NCI-H1105 (cell line): ENCODE measurements at places on chromosomes 16 and 17.

DNA sequence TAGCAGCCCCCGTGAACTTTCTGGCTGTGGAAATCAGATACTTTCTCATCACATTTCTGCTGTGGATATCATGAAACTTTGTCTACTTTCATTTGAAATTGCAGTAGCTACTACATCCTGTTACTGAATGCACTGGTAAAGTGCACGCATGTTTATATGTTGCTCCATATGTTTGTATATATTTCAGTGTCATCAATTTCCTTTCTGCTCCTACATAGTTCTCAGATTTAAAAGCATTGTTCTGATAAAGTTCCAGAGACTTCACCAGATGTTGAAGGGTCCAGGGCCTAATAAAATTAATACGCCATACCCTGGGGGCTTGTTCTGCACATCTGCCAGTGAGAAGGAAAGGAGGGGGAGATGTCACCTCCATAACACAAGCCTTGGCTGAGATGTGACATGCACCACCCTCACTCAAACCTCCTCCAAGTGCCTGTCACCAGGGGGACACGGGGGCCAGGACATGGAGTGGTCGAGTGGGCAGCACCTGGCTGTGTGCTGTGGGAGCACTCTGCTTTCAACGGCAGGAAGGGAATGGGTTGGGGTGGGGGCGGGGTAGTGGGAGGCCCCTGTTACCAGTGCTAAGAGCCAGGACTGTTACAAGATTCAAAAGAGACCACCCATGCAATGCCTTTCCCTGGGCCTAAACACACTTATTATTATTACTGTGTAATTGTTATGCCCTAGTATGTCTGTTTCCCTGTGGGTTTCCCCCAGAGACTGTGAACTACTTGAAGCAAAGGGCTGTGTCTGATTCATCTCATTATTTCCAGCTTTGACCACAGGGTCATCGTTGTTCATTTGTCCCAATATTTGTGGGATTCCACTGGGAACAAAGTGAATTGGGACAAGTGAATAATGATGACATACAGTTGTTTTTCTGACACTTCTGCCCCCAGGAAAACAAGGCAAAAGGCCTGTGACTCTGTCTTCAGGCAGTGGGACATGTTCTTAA is 193.4 kb downstream of the FOXL1 start:
- DNase-seq = no peak

DNA sequence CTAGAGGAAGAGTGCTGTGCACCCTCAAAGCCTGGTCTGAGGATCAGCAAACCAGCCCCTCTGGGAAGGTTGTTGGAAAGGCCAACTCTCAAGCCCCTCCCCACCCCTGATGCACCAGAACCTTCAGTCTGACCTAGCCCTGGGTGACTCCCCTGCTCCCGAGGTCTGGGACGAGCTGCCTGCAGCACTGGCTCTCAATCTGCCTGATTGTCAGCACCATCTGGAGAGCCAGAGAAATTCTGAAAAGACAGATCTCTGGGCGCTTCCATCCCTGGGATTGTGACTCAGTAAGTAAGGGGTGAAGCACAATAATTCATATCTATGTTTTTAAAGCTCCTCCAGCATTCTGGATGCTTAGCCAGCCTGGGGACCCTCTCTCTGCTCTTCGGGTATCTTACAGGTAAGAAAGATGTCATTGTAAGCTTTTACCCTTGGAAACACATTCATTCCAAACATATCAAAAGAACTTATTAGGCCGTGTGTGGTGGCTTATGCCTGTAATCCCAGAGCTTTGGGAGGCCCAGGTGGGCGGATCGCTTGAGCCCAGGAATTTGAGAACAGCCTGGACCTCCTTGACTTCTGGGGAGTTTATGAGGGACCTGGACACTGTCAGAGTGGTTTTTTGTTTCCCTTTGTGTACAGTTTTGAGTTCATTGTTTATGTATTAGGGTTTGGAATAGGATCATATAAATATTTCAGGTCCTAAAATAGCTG is 147.5 kb downstream of the KCNJ12 start:
- DNase-seq = no peak

DNA sequence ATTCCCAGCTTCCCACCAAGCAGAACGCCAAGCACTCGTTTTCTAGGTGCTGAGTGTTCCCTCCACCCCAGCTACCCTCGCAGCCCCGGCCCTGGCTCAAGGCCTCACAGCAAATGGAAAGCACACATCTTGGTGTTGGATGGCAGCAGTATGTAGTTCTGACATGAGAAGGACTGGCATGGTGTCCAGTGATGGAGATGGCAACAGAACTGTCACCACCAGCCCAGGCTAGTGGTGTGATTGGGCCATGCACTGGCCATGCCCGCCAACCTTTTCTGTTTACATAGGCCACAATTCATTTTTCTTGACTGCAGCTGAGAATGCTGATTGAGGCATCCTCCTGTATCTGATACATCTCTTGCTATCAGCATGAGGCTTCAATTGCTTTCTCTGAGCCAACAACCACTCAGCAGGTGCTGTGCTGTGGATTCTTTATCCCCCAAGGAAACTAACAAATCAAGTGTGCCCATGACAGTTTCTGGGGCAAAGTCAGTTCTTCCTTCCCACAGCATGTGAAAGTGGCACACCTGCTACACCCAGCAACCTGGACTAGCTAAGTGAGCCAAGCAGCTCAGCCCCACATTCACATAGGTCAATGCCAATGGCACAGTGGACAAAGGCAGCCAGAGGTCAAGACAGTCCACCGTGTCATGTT is 3.8 kb downstream of the SLC12A4 start:
- no peak for DNase-seq

GRCh38 chr16:84843149-84844048 is 23.6 kb downstream of the CRISPLD2 start:
- DNase-seq = no peak

DNA sequence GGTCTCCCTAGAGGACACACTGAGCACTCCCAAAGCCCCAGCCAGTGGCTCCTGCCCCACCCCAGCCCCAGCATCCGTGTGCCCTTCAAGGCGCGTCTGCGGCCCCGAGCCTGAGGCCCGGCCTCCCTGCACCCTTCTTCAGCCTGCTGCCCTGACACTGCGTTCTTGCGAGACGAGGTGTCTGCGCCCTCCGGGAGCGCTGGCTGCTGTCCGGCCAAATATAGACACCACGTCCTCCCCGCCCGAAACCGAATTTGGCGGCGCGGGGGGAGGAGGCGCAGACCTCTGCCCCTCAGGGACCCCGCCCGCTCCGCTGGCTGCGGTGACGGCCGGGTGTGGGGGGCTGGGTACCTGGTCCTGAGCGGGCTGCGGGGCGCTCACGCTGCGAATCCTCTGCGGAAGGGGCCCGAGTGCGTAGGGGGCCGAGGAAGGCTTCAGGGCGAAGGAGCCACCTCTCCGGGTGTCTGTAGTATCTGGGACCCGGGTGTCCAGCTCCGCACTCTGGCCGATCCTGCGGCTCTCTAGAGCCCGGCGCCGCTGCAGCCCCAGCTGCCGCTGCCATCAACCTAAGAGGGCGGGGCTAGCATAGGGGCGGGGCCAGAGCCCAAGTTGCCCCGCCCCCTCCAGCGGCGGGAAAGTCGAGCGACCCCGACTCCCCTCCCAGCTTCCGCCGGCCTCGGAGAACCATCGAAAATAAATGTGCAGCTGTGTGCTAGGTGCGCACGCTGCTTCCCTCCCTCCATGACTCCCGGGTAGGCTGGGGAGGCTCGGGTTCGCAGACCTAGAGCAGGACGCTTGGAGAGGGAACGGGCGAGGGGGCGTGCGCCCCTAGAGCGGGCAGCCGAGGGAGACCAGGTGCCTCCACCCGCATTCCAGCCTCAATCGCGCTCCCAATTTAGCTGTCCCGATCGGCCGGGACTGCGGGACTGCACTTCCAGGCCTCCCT is at the start of gene CORO6:
CORO6 (minus strand) TSS at position 576 of the 946 bp plus-strand sequence. CDS start 1,491 bp downstream, outside the sequence.
- DNase-seq = peak; percentile 21

DNA sequence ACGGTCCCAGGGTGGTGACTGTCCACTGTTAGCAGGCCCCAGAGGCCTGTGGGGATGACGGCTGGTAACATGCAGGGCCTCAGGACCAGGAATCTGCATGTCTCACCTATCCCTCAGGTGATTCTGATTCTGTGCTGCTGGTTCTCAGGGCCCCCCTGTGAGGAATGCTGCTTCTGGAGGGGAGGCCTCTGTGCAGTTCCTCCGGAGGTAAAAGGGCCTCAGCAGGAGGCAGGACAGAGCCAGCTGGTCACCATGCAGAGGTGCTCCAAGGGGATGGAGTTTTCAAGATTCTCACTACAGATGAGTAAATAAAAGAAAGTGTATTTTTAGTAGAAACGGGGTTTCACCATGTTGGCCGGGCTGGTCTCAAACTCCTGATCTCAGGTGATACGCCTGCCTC is 33.8 kb downstream of the CLEC16A start:
- no peak for DNase-seq

DNA sequence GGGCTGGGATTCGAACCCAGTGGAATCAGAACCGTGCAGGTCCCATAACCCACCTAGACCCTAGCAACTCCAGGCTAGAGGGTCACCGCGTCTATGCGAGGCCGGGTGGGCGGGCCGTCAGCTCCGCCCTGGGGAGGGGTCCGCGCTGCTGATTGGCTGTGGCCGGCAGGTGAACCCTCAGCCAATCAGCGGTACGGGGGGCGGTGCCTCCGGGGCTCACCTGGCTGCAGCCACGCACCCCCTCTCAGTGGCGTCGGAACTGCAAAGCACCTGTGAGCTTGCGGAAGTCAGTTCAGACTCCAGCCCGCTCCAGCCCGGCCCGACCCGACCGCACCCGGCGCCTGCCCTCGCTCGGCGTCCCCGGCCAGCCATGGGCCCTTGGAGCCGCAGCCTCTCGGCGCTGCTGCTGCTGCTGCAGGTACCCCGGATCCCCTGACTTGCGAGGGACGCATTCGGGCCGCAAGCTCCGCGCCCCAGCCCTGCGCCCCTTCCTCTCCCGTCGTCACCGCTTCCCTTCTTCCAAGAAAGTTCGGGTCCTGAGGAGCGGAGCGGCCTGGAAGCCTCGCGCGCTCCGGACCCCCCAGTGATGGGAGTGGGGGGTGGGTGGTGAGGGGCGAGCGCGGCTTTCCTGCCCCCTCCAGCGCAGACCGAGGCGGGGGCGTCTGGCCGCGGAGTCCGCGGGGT is at the start of gene CDH1:
CDH1 (plus strand) TSS at position 247 of the 684 bp plus-strand sequence; CDS start at position 371, 124 bp downstream.
- DNase-seq = peak; percentile 85

- no peak for DNase-seq
Measured at GRCh38 chr16:72827866-72828265, 220.1 kb downstream of the ZFHX3 start.

GRCh38 chr16:78902321-78902720 is 698.2 kb downstream of the MAF start:
- no peak for DNase-seq

DNA sequence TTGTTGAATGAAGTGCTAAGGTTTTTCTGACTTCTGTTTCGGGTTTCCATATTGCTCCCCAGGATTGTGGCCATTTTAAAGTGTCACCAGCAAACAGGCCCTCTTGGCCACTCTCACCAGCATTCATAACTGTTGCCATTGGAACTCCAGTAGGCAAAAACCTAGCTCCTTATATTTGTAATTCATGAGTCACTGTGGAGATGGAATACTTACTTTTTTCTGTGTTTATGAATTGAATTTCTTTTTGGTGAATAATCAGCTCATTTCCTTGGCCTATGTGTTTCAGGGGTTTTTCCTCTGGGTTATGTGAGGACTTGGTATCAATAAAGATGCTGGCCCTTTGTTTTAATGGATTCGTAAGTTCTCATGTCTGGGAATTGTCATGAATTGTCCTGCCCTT is 255.1 kb downstream of the SNX29 start:
- no peak for DNase-seq

GRCh38 chr16:67882374-67883145 is 2.1 kb upstream of the NRN1L start:
- DNase-seq = no peak

GRCh38 chr17:4610162-4610561 is 25.8 kb downstream of the SMTNL2 start:
- no peak for DNase-seq

GRCh38 chr17:38742411-38743308 is 5.5 kb downstream of the PCGF2 start:
- peak; percentile 85 for DNase-seq

GRCh38 chr17:19460700-19461099 is 49.7 kb downstream of the RNF112 start:
- DNase-seq = no peak

- DNase-seq = no peak
Measured at GRCh38 chr16:88628512-88628974, 9.8 kb upstream of the IL17C start.

DNA sequence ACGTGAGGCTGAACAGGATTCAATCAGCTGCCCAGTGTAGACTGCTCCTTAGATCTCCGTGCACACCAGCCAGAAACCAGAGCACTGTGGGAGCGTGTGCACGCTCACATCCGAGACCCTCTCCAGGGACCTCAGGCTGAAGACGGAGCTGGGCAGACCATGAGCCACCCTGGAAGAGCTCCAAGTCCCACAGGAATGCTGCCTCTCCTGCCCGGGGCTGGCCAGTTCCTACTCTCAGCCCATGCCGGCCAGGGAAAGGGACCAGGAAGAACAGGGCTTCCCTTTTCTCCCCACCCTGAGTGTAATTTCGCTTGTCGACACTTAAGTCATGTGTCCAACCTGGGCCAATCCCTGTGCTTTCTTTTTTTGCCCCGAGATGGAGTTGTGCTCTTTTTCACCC is 6.9 kb downstream of the ALYREF start:
- no peak for DNase-seq
